NB4 (cell line): ENCODE measurements at places on chromosomes 11 and 22.

- no peak for DNase-seq
Measured at GRCh38 chr11:72347691-72348090, 86.6 kb downstream of the CLPB start.

GRCh38 chr22:48637231-48637630 lies 1190.4 kb downstream of the BRD1 start:
- DNase-seq: no peak

DNA sequence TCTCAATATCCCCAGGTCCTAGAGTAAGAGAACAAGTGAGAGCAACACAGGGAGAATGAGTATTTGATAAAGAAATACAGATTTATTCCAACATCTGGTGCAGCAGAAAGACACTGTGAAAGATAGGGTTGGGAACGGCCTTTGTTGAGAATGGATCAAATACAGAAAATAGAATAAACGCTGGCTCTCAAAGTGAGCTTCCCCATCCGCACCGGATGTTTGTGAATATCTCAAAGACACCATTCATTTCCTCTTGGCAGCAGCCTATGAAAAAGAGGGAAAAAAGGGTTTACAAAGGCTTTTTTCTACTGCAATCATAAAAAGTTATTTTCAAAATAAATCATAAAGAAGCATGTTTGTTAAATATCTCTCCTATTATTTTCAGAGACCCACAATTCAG lies 279.3 kb downstream of the CASP12 start:
- no peak for DNase-seq

DNA sequence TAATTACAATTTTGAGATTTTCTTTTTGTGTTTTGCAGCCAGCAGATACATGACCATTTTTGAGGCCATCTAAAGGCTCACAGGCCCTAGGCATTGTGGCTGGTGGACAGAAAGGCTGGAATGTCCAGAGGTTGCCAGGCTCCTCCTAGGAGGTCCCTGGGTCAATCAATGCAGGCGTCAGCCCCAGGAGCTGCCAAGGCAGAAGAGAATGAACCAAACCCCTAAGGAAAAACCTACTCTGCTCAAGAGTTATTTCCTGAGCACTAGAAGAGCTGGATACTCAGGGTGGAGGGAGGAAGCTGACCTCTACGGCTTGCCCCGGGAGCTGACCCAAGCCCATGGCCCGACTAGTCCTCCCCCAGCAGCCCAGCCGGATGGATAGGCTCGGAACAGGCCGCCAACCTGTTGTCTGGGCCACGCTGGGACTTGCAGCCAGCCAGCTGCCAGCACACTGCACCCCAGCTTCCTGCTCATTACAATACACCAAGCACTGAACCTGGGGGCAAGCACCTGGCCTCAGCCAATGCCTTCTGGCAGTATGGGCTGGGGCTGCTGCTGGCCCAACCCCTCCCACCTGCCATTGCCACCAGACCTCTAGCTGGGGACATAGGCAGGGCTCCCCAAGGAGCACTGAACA lies 5.7 kb upstream of the SCGB1A1 start:
- no peak for DNase-seq

DNA sequence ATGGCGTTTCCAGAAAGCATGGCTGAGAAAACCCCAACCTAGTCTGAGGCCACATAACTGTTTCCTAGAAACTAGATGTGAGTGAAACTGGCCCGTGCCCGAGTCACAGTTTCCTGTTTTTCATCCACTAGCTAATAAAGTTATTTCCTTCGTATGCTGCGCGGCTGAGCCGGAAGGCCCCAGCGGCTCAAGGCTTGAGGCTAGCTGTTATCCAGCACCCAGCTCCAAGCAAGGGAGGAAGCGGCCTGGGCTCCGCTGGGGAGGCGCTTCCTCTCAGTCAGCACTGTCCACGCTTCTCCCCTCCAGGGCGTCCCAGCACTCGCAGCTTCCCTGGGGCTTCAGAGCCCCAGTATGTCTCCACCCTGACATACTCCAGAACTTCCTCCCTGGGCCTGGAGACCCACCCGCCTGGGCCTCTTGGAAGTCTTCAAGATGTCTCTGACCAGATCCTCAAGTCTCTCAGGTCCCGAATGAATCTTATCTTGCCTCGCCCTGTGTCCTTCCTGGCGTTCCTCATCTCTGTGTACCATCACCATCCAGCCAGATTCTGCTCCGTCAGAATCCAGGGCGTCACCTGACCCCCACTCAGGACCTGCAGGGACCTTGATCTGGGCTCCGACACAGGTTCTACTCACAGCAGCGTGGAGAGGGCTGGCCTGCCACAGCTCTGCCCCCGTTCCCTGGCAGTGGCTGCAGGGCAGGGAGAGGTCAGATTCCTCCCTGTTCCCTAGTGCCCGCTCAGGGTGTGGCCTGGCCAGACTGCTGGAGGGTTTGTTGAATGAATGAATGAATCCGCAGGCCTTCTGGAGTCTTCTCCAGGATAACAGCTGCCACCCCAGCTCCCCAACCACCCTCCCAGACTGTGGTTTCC lies 81.9 kb downstream of the LRRC32 start:
- DNase-seq: peak; percentile 28

GRCh38 chr22:23824476-23825245 lies 14.1 kb downstream of the DERL3 start:
- no peak for DNase-seq

DNA sequence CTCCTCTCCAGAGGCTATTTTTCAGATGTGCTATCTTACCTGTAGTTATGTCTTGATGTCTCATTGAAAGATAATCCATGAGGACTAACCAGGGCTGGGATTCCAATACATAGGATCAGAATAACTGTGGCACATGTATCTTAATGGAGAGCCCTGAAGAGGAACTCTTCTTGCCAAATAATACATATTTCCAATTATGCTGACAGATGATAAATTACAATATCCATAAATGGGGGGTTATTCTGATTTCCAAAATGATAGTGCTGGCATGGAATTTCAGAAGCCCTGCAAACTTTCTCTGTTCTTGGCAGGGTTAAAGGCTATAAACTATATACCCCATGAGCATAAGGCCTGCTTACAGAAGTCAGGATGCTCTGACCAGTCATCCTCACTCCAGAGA lies 154.2 kb downstream of the ATG16L2 start:
- DNase-seq: no peak

DNA sequence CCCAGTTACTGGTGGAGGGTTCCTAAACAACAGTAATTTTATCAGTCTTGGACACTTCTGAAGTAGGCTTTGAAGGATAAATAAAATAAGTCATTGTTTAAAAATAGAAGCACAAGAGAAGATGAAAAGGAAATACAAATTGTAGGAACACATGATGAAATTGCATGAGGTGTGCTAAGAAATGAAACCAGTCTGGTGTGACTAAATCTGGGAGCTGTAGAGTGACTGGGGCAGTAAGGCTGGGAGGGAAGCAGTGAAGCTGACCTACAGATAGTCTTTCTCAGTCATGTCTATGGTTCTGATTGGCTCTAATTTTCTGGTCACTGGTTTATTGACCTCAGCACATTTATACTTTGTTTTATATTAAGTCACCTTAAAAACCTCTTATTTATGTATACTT lies 139.1 kb downstream of the SLC17A6 start:
- DNase-seq: no peak

- no peak for DNase-seq
Measured at GRCh38 chr22:37684803-37685615, 1.1 kb upstream of the NOL12 start.

DNA sequence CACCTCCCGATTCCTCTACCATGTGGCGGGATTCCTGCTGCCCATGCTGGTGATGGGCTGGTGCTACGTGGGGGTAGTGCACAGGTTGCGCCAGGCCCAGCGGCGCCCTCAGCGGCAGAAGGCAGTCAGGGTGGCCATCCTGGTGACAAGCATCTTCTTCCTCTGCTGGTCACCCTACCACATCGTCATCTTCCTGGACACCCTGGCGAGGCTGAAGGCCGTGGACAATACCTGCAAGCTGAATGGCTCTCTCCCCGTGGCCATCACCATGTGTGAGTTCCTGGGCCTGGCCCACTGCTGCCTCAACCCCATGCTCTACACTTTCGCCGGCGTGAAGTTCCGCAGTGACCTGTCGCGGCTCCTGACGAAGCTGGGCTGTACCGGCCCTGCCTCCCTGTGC lies 10.5 kb downstream of the CXCR5 start:
- no peak for DNase-seq

DNA sequence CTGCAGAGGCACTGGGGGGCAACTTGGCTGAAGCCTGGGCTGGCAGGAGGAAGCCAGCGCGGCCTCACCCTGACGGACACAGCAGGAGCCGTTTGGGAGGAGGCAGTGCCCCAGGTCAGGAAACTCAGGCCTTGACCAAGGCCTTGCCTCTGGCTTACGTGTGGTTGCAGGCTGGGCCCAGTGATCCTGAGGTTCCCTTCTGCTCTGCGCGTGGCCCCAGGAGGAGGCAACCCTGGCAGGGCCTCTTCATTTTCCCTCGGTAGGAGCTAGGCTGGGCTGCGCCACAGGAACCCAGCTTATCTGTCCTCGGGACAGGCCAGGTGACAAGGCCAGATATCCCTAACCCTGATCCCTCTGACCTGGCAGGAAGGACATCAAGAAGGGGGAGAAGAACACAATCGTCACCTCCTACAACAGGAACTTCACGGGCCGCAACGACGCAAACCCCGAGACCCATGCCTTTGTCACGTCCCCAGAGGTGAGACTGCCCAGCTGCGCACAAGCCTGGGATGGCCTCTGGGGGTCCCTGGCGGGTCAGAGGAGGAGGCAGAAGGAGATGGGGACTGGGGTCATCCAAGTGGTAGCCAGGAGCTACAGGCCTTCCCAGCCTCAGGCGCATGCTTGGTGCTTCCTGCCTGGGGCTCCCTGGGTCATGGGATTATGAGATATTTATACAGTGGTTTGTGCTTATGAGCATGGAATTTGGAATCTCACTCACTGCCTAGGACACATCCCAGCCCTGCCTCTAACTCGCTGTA lies 20.6 kb downstream of the POLR3H start:
- no peak for DNase-seq

DNA sequence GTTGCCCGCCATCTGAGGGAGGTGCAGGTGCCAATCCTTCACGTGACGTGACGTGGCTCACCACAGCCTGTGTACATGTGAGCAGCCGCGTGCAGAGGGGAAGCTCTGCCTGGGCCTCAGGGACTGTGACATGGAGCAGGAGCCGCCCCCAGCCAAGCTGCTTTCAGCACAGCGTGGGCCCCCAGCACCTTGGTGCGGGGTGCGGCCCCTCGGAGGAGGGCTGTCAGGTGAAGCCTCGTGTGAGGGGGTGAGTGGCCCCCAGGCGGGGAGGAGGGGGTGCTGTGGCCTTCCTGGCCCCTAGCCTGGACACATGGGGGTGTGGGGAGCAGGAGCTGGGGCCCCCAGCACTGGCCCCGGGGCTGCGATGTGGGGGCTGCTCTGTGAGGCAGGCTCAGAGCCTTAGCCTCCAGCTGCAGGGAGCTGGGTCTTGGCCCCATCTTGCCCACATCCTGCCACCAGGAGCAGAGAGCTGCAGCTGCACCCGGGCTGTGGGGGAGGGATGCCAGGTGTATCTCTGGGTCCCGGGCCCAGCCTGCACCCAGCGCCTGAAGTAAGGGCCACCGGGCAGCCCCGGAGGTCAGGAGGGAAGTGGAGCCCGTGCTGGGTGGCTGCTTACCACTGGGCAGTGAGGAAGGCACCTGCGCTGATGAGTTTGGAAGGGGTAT lies at the start of gene ADORA2A:
TSS of gene ADORA2A (plus strand) at position 100 of the 665 bp plus-strand sequence. CDS start 5,806 bp downstream, outside the sequence.
- DNase-seq: peak; percentile 77

- no peak for DNase-seq
Measured at GRCh38 chr11:119335091-119335654, 846 bp downstream of the RNF26 start.

DNA sequence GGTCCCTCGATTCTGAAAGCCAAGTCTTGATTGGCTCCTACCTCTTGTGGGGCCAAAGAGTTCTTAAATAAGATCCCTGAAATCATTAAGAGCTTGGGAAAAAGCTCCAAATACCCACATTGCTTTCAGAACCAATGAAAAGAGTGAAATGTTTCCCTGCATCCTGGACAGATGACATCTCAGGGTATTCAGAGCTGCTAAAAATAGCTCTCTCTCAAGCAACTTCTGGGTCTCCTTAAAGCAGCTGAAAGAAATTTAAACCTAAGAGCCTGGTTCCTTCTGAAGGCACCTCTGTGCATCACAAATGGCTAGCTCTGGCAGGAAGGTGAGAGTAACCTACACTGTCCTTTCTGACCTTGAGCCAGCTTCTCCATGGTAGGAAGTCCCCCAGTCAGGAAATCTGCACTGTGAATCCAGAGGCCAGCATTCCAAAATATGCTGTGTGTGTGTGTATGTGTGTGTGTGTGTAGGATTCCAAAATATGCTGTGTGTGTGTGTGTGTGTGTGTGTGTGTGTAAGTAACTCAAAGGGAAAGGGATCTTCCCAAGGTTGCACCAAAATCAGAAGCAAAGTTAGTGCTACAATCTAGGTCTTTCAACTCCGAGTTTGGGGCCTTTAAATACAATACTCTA lies 50.1 kb downstream of the RELT start:
- no peak for DNase-seq

DNA sequence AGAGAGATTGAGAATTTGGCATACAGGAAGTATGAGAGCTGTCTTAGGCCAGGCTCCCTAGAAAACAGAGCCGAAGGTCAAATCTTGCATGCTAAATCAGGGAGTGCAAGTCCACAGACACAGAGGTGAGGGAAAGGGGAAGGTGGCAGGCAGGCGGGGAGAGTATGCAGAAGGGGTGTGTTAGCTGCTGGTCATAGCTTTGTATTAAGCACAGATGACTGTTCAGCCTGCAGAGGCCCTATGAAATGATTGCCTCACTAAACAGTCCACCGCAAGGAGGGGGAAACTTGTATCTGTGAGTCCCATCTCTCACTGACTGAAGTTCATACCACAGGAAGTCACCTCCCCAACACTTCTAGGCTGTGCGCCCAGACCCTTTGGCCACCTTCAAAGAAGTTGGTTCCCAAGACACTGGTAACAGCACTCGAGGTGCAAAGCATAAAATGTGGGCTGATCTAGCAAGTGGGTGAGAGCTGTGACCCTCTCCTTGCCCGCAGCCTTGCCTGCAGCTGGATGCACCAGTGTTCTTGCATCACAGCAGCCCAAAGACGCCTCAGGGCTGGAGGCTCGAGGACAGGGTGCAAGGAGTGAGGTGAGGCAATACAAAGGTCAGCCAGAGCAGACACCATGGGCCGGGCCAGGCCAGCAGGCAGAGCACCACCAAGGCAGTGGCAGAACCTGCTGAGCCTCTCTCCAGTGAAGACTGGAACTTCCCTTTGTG lies 115.3 kb upstream of the TBCEL start:
- peak; percentile 97 for DNase-seq

DNA sequence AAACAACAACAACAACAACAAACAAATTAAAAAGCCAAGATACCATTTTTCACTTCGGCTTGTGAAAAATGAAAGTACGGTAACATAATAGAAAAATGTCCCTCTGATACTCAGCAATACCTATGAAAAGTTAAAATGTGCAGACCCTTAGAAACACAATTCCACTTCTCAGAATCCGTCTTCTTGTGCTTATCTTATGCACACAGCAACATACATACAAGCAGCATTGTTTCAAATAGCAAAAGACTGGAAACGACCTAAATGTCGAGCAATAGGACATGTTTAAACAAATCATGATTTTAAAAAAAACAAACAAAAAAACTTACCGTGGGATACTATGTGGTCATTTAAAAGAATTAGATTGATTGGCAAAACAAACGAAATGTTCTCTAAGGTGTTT lies 26.5 kb downstream of the RBFOX2 start:
- no peak for DNase-seq

- DNase-seq: no peak
Measured at GRCh38 chr11:69866648-69867047, 47.4 kb upstream of the FGF3 start.

- peak; percentile 82 for DNase-seq
Measured at GRCh38 chr11:44559207-44559939, 6.1 kb upstream of the CD82 start.

GRCh38 chr11:119403021-119403420 lies 20.0 kb downstream of the THY1 start:
- no peak for DNase-seq
